Stimulated activated naive CD4-positive, alpha-beta T cell treated with Interleukin-2 at 50 U/mL for 16 hours (primary cell): ENCODE measurements at places on chromosomes 5 and 9.
A peak's percentile ranks its signal among the peaks of the same experiment; 100 is the strongest.

DNA sequence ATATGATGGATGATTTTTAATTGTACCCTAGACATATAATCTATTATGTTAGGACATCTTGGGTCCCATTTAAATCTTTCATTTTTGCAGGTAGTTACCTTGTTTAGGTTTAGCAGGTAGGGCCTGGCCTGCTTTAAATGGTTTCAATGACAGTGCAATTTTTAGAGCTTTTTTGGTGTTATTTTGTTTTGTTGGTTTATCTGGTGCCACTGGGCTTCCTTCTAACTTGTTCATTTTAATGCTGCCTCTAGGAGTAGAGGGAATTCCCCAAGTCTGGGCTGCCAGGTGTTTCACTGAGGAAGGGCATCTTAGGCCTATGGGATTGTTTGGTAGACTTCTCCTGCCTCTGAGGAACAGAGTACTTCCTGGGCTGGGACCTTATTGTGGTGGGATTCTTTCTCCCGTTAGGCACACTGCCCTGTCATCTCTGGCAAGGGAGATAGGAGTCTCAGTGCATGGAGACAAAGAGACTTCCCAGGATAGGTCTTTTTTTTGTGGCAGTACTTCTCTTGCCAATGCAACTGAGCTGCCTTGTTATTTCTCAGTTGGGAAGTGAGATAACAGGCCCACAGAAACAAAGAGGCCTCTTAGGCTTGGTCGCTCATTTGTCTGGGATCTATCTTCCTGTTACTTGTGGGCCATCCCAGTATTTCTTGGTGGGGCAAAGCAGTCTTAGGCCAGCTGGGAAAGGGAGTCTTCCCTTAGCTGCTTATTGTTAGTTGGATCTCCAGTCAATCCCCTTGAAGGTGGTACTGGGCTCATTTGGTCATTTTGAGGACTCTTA is 282.9 kb downstream of the FER start:
- no peak for DNase-seq

DNA sequence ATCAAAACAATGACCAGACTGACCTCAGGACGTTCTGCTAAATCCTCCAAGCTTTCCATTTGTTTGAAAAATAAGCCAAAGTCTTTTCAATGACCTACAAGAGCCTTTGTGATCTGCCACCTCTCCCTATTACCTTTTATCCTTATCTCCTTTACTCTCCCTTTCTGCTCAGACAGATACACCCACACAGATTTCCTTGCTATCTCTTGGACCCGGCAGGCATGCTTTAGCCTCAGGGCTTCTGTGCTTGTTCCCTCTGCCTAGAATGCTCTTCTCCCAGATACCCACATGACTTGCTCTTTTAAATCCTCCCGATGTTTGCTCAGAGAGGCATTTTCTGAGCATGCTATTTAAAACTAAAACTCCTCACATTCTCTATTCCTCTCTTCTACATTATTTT is 8.9 kb upstream of the ELOVL7 start:
- DNase-seq: no peak

- peak; percentile 65 for DNase-seq
These were observed 663 bp upstream of the SMIM27 start for GRCh38 chr9:32551276-32552051.

GRCh38 chr5:56350011-56350596 is 117.0 kb upstream of the ANKRD55 start:
- DNase-seq: no peak
